ENCODE measurements at places on chromosomes 12 and 14.
A peak's percentile ranks its signal among the peaks of the same experiment; 100 is the strongest.

- DNase-seq: no peak
These were observed 68.1 kb upstream of the KRR1 start for GRCh38 chr12:75579552-75579951.

GRCh38 chr12:51910168-51910567 is 2.9 kb downstream of the ACVRL1 start:
- no peak for DNase-seq

- DNase-seq: no peak
These were observed 206.2 kb downstream of the PPM1H start for GRCh38 chr12:62728741-62729140.

GRCh38 chr14:54462048-54462447 is 20.9 kb upstream of the CNIH1 start:
- no peak for DNase-seq

DNA sequence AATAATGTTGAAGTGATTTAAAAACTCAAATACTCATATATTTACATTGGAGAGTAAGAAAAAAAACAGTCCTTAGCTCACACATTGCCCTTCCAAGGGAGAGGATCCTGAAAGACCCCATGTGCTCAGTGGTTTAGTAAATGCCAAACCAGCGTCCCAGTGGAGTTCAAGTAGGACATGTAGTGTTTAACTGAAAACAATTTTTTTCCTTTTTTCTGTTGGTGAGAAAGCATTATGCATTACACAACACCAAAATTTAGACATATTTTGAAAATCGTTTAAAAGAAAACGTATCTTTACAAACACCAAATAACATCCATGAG is 33.6 kb downstream of the UBR7 start:
- DNase-seq: no peak

GRCh38 chr12:63155375-63155774 is 4.4 kb upstream of the AVPR1A start:
- no peak for DNase-seq

DNA sequence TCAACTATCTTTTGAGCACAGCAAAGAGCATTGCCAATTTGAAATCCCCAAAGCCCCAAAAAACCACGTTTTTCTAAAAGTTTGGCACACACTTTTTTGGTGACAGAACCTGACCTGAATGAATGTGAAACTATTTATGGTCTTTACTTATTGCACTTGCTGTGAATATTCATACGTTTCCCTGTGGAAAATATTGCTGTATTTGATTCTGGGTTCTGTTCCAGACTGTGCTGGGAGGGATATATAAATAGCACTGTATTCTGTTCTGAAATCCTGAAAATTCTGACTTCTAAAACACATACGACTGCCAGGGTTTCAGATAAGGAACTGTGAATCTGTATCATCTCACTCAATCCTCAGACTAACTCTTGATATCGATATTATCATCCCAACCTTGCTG is 35.1 kb downstream of the NR1H4 start:
- DNase-seq: no peak

DNA sequence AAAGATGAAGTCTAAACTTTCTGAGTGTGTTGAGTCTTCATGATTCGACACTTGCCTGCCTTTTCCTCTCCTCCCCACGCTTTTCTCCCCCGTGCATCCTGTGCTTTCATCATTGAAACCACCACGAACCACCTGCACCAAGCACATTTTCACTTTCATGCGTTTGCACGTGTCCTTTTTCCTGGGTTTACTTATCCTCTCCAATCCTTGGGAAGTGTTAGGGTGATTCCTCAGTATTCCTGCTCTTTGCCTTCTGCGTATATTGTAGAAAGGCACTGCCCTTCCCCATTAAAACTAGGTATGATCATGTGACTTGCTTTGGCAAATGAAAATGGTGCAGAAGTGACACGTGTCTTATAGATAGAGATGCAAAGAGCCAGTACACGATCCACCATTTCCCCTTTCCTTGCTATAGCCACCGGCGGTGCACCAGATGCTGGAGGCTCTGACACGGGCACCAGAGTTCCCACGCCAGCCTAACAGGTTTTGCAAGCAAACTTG is 106.6 kb downstream of the BRMS1L start:
- peak; percentile 20 for DNase-seq

DNA sequence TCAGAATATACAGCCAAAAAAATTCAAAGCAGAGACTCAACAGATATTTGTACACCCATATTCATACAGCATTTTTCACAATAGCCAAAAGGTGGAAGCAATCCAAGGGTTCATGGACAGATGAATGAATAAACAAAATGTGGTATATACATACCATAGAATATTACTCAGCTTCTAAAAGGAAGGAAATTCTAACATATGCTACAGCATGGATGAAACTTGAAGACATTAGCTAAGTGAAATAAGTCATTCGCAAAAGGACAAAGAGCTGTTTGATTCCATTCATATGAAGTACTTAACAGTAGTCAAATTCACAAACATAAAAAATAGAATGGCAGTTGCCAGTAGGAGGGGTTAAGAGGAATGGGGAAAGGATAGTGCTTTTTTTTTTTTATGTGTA is 91.8 kb upstream of the ARID2 start:
- no peak for DNase-seq

DNA sequence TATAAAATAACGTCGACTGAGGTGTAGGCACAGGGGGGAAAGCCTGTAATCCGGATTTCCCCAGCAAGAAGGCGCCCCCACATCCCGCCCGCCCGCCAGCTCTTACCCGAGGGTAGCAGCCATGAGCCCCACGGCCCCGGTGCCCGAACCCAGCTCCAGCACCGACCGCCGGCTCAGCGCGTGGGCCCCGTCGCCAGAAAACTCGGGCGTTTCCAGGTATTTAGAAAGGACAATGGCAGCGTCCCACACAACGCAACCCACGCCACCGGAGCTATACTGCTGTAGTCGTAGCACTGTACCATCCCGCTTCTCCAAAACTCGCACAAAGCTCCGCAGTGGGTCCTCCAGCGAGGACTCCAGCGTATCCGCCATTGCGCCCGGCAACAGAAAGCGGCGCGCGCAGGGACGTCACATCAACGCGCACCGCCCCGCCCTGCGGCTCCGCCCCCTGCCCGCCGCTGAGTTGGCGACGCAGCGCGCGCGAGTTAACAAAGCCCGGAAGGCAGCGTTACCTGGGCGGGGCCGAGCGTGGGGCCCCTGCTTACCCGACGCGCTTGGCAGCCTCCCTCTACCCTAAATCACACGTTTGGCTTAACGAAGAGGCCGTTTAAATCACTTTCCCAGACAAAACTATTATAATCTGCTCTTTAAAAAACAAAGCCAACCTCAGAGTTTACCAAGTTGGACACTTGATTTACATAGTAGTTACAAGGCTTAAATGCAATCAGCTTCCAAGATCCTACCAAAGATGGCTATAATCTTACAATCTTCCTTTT is at the start of gene VCPKMT:
VCPKMT (minus strand) TSS at position 392 of the 776 bp plus-strand sequence; CDS start at position 372, 20 bp downstream.
- DNase-seq: peak; percentile 92

DNA sequence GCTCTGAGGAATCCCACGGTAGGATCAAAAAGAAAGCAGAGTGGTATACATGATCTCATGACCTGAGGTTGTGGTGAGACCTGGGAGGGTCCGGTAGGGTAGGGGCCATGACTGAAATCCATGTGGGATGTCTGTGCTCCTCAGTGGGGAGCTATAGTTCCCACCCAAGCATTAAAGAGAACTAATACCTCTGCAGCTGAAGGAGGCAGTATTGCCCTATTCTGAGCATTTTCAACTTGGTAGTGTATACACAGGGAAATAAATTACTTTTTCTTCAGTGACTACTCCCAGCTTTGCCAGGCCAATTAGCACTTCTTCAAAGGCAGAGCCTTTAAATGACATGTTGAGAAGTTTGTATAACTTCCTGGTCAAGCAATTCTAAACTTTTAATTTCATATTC is 613.8 kb downstream of the KCNH5 start:
- DNase-seq: no peak
